ENCODE measurements at places on chromosomes 3 and 15. TPM values are rescaled to one million over a fixed set of nuclear protein-coding genes. Genes with fewer than 3 reads are reported as not detected.
A peak's percentile ranks its signal among the peaks of the same experiment; 100 is the strongest.

DNA sequence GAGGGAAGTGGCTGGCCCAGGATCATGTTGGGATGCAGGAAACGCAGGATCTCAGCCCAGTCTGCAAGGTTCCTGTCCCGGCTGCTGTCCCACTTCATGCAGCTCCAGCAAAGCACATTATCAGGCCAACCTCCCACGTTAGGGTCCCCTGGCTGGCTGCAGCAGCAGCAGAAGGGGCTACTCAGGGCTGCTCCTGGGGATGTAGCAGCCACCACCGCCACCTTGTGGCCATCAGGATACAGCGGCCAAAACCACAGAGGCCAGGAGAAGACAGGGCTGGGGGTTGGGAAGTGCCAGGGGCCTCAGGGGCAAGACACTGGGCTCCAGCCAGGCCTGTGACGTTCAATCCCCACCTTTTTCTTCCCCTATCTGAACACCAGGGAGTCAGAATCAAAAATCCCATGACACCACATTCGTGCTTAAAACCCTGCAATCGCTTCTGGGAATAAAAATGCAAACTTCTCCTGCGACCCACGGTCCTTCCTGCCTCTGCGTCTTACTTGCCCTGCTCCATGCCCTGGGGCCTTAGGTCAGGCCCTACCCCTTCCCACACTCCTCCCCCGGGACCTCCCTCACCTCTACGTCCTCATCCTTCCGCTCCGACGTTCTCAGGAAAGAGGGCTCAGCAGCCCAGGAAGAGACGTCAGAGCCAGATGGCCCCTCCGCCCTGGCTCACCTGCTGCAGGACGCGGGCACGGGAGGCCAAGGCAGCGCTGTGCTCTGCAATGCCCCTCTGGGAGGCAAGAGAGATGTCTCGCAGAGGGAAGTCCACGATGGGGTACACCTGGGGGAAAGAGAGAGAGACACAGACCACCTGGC is 21.5 kb downstream of the SSUH2 start:
- DNase-seq: peak; percentile 64

GRCh38 chr3:182905623-182906022 is 74.7 kb downstream of the DCUN1D1 start:
- DNase-seq: no peak

GRCh38 chr15:25876231-25877140 is 13.4 kb upstream of the ATP10A start:
- no peak for DNase-seq

DNA sequence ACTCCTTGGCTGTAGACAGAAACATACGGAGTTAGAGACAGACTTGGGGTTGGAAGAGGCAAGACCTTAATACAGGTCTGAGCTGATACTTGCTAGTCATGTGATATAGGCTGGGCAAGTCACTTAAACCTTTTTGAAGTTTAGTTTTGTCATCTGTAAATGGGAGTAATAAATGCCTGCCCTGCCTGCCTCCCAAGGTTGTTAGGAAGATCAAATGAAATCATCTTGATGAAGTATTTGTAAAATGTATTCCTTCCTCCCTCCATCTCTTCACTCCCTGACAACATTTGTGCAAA is 2.9 kb downstream of the PXK start:
- no peak for DNase-seq

DNA sequence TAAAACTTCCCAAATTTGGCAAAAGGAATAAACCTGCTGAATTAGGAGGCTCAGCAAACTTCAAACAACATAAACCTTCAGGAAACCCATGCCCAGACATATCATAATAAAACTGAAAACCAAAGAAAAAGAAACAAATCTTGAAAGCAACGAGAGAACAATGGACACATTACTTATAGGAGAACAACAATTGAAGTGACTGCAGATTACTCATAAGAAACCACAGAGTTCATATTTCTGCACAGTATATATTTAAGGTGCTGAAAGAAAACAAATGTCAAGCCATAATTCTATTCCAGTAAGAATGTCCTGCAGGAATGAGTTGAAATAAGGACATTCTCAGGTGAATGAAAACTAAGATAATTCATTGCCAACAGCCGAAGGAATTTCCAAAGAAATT is 80.8 kb upstream of the PROK2 start:
- no peak for DNase-seq

- DNase-seq: no peak
These were observed 659.9 kb downstream of the SI start for GRCh38 chr3:164418414-164418813.

DNA sequence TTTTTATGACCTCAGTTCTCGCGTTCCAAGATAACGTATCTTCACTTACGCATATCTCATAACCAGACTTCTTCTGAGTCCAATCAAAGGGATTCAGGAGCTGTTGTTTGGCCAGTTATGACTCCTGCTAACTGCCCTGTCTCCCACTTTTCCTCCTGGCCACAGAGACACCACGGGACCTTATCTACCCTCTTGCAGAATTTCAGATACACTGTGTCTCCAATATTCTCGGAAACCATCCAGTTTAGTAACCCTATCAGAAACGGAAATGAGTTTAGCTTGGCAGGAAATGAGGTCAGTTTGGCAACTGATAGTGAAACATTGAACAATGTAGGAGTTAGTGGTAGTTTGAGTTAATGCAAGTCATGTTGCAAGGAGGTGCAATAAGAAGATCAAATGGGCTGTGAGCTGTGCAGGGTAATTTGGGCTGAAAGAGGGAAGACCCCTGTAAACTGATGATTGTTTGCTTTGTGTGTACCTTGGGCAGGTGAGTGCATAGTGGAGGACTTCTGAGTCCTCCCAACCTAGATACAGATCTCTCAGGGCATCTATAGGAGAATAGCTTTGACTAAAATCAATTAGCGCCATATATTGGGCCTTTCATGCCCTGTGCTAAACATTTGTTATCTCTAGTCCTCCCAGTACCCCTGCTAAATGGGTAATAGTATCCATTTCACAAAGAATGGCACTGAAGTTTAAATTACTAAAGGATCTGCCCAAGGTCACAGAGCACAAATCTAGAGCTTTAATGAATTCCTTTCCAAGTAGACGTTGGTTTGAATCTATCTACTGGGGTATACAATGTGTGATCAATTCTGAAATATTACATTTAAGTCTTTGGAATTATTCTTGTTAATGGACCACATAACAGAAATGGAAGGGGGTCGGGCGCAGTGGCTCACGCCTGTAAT is 41.3 kb upstream of the PIK3CB start:
- DNase-seq: no peak

DNA sequence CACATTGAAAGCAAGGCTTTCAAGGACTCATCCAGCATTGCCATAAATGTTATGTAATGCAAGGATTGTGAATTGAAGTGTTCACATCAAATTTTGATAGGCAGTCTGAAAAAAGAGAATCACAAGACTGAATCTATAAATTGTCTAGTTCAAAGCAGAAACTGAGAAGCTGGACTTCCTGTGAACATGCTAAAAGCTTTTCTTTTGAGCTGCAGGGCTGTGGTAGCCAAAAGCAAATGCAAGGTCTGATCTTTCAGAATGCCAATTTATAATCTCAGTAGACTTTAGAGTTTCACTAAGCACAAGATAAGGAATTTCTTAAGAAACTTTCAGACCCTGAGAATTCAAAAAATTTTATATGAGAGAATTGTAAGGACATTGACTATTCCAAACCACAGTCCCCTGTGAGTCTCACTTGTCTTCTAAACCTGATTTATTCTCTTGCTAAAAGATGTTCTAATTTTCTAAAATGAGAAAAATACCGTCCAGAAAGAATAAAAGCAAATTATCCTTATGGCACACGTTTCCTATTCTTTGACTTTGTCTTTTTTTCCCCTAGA is 1700.3 kb downstream of the OTOL1 start:
- DNase-seq: no peak

GRCh38 chr15:33234020-33234461 is 39.5 kb upstream of the FMN1 start:
- peak; percentile 62 for DNase-seq

DNA sequence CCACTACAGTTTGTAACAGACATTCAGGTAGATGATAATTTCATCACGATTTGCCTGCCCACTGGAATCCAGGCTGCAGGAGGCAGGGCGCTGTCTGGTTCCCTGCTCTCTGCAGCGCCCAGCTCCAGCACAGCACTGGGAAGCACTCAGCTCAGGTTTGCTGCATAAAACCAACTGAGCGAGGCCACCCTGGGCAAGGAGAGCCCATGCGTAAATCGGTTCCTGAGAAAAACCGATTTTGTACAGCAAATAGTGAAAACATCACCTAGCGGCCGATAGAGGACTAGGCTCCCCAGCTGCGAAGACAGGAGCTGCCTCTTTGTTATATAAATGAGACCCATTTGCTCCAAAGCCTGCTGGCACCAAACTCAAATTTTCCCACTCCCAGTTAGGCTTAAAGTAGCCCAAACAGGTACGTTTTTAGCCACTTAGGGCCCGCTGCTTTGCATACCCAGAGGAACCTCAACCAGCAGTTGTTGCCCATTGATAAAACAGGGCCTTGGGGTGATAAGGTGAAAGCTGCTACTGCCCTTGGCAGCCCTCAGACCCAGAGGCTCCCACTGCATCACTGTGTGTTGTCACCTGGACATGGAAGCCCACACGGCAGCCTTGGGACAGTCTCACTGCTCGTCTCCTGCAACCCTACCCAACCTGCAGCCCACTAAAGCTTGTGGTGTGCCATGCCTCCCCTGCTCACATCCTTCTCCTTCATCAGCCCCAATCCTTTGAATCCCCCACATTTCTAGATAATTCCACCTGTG is 47.5 kb downstream of the ALDH1L1 start:
- no peak for DNase-seq

DNA sequence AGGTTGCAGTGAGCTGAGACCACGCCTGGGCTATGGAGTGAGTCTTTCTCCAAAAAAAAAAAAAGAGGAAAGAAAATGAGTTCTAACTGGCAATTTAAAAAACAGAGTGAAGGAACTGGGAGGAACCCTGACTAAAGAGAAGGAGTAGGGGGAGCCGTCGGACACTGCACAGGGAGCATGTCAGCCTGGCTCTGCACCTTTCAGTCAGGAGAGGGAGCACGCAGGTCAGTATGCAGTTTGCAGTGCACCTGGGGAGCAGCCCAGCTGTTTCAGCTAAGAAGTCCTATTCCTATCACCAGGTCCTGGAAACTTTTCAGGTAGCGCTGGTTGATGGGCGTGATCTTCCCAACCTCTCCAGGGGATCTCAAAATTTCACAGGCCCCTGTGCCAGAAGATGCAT is 14.9 kb upstream of the ZXDC start:
- no peak for DNase-seq

GRCh38 chr3:78642226-78643035 is 1125.4 kb downstream of the ROBO1 start:
- DNase-seq: no peak

DNA sequence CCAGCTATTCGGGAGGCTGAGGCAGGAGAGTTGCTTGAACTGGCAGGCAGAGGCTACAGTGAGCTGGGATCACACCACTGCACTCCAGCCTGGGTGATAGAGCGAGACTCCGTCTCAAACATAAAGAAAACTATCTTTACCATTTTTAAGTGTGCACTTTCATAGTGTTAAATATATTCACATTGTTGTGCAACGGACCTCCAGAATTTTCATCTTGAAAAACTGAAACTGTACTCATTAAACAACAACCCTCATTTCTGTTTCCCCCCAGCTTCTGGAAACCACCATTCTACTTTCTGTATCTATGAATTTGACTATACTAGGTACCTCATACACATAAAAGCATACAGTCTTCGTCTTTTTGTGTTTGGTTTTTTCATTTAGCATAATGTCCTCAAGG is 375.1 kb downstream of the SHQ1 start:
- no peak for DNase-seq

- no peak for DNase-seq
These were observed 132.7 kb downstream of the SLC25A26 start for GRCh38 chr3:66353530-66353929.

- DNase-seq: peak; percentile 7
These were observed 689.1 kb upstream of the DPPA4 start for GRCh38 chr3:110026421-110026820.

GRCh38 chr3:81723732-81724313 is 37.6 kb downstream of the GBE1 start:
- peak; percentile 58 for DNase-seq

GRCh38 chr3:100810671-100811070 is 101.4 kb downstream of the TFG start:
- peak; percentile 51 for DNase-seq

DNA sequence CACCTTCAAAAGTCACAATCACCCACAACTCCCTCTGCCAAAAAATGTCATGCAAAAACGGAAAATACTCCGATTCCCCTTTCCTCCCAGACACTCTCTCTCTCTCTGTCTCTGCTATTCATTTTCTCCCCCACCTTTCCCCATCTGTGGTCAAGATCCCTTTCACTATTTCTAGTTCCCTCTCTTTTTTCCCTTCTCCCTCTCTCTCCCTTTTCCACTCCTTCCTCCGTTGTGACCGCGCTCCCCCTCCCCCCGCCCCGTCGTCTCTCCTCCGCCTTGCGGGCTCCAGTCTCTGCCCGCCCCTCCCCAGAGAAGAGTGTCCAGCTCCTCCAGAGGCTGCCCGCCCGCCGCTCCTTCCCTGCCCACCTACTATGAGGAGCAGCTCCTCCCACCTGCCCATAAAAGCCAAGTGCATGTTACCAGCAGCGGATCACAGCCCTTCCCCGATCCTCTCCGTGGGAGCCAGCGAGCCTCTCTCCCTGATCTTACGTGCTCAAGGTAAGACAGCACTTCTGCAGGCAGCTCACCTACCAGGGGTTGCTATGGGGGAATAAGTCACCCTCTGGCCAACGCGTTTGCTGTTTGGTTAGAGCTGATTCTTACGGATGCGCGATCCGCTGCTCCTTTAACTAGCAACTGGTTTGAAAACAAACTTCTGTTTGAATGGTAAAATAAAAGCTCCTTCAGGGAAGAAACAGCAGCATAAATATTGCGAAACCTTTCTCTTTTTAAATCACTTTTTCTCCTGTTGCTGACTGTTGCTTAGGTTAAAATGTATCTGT is at the start of gene COL8A1:
Gene COL8A1 (plus strand): TSS at position 428 of the 782 bp plus-strand sequence. CDS start 152,089 bp downstream, outside the sequence.
- peak; percentile 71 for DNase-seq

DNA sequence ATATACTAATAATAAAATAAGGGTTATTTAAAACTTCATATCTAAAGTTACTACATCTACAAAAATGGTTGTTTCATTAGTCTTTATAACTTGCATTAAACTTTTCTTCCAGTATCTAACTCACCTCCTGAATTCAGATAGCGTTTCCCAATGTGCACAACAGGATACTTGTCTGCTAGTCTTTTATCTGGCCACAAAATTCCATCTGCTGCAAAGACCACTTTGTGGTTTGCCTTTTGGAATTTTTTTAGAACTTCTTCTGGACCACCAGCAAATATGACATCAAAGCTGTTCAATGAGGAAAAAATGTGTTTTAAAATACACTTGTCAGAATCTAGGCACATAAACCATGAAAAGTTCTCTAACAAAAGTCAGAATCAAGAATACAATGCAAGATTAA is 50.8 kb downstream of the PLOD2 start:
- DNase-seq: no peak

TRH gene
- total RNA-seq: not detected

CPN2 gene
- not detected for total RNA-seq

IL20RB gene
- total RNA-seq: 1.1 TPM

ZMYND10 gene
- 0.62 TPM for total RNA-seq

IL17RE gene
- 1.3 TPM for total RNA-seq

Measured in A172 (cell line).